DMS53 (cell line): ENCODE measurements at places on chromosomes 2 and 18.
A peak's percentile ranks its signal among the peaks of the same experiment; 100 is the strongest.

GRCh38 chr18:51134721-51135120, 62.8 kb downstream of the MEX3C start:
- DNase-seq, result no peak

- DNase-seq, result no peak
Observed at GRCh38 chr2:147468349-147468748, 376.5 kb upstream of the ACVR2A start.

- no peak for DNase-seq
Observed at GRCh38 chr18:26450989-26451682, 97.2 kb downstream of the KCTD1 start.

GRCh38 chr18:5145168-5145825, 51.8 kb downstream of the AKAIN1 start:
- no peak for DNase-seq

- peak; percentile 95 for DNase-seq
Observed at GRCh38 chr2:164922134-164922533, 33.2 kb downstream of the SLC38A11 start.

- DNase-seq, result peak; percentile 95
Observed at GRCh38 chr2:231181860-231182512, 16.4 kb upstream of the ARMC9 start.

GRCh38 chr2:102801858-102802699, 40.2 kb downstream of the TMEM182 start:
- no peak for DNase-seq

DNA sequence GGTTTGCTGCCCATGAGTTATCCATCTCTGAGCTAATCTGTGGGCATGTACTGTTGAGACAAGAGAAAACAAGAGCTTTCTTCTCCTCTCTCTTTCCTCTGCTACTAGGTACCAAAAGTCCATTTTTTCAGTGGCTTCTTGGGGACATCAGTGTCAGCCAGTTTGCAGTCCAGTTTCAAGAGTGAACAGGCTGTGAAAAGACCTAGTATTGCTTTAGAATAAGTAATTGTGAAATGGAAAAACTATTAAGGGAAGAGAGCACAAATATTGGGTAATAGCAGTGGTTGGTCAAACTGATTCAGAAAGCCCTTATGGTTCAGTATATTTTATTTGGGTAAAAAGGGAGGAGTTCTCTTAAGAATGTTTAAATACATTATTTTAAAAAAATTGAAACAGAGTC, 33.0 kb upstream of the MEP1B start:
- DNase-seq, result no peak

DNA sequence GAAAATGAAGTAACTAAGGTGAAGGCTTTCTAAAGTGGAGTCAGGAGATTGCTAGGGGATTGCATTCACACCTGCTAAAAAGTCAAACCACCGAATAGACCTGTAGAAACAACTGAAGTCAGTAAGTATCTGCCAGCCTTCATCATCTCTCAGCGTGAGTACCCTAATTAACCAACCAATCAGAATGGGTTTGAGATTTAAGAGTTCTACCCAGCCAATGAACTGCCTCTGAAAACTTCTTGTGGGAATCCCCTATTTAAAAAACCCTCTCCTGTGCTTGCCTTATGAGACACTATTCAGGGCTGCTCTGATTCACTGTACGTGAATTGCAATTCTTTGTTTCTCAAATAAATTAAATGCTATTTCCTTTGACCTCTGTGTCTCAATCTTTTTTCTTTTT, 3.4 kb upstream of the FAM161A start:
- DNase-seq, result no peak

GRCh38 chr18:51009072-51009471, 20.9 kb upstream of the SMAD4 start:
- peak; percentile 98 for DNase-seq

DNA sequence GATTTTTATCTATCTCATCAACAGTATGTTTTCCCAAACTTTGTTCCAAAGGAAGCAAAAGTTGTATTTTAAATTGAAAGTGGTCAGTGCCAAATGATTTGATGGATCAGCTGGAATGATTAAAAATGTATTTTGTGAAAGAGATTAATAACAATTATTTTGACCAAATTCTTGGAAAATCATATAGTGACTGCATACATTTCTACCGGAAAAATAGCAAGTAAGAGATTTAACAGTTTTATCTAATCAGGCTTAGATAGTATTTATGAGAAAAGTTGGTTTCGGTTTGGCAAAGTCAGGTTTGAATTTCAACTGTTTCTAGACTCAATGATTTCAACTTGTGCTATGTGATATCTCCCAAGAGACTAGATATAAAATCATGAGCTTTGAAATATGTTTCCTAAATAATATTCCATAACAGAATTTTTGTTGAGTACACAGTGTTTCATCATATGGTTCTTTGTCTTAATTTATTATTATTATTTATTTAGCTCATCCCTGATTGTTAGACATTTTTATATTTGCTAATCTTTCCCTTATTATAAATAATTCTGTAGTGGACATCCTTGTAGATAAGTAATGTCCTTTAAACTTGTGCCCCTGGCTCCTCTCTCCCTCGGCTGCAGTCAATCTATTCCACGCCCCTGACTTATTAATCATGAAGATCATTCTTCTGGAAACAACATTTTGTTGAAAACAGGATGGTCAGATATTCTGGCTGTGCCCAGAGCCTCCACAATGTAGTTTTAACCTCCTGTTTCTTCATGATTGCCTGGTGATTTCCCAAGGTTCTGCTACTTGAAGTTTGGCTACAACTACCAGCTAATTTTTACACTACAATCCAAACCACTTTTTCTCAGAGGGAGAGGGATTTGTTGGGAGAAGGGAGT, 520.7 kb upstream of the TCF4 start:
- no peak for DNase-seq

- no peak for DNase-seq
Observed at GRCh38 chr2:3075991-3076340, 301.7 kb downstream of the EIPR1 start.

DNA sequence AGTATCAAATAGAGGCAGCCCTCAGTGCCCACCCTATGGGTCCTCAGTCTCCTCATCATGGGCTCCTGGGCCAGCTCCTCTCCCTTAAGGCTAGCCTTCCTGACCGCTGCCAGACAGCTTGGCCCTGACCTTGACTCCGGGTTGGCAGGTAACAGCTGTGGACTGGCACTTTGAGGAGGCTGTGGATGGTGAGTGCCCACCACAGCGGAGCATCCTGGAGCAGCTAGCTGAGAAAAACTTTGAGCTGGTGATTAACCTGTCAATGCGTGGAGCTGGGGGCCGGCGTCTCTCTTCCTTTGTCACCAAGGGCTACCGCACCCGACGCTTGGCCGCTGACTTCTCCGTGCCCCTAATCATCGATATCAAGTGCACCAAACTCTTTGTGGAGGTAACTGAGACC, 19.0 kb downstream of the CAD start:
- DNase-seq, result no peak
